ENCODE measurements at places on chromosomes 12 and 14. TPM values are rescaled to one million over a fixed set of nuclear protein-coding genes. Genes with fewer than 3 reads are reported as not detected.

TULP3 gene
- total RNA-seq, result 7.9 TPM

DNA sequence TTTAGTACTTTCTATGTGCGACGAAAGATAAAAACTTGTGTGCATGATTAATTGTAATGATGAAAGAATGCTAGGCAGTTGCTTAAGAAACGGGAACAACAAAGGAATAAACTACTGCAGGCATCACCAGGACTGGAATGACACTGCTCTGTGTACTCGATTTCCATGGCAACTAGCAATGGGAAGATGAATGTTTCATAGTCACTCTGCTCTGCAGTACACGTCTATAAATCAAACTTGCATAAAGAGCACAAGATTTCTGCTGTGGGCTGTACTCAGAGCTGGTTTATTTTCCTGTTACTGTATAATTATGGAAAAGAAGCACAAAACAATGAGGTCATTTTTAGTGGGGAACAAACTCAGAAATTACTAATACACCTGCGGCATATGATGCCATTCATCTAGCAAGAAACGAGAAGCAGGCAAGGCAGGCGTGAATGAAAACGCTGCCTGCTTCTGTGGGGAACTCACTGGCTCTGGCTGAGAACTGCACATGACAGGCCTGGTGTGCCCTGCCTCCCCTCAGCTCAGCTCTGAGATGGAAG, 41.8 kb downstream of the EFCAB11 start:
- DNase-seq, result no peak

- no peak for DNase-seq
These were observed 84.4 kb upstream of the ETV6 start for GRCh38 chr12:11564984-11565651.

AQP5 gene
- total RNA-seq, result not detected

DNA sequence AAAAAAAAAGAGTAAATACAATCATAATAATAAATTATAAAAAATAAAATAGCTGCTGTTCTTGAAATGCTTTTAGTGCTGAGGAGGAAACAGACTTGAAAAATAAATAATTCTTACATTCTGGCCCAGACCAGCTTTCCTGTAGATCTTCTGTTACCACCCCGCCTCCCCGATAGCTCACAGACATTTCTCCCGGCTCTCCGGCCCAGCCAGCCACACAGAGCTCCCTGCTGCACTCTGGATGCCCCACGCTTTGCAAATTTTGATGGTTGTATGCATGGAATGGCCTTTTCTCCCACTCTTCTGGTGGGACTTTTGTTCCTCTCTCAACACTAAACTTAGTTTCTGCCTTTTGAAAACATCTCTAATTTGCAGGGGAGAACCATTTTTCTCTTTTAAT, 249.3 kb downstream of the ATP23 start:
- DNase-seq, result no peak

KRT80 gene
- total RNA-seq, result not detected

DNA sequence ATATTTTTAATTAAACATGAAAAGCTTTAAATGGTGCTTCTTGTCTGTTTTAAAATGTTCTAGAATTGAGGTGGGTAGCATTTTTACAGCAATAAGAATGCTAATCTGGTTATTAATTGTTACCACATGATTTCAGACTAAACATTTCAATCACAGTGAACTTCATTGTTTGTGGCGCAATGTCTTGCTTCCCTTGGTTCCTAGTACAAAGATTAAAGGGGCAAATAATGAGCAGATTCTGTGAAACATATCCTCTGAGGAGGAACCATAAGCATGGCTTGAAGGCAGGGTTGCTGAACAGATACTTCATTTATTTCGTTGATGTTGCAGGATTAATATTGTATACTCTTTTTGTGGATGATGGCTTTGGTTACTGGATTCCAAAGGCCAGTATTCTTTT, 162.1 kb downstream of the FUT8 start:
- no peak for DNase-seq

GRCh38 chr14:63881926-63882325, 29.1 kb downstream of the SYNE2 start:
- no peak for DNase-seq

ZBTB42 gene
- 5.9 TPM for total RNA-seq

GRCh38 chr14:102086709-102086971, 204 bp downstream of the HSP90AA1 start:
- DNase-seq, result no peak

DAAM1 gene
- total RNA-seq, result 5.3 TPM

DNA sequence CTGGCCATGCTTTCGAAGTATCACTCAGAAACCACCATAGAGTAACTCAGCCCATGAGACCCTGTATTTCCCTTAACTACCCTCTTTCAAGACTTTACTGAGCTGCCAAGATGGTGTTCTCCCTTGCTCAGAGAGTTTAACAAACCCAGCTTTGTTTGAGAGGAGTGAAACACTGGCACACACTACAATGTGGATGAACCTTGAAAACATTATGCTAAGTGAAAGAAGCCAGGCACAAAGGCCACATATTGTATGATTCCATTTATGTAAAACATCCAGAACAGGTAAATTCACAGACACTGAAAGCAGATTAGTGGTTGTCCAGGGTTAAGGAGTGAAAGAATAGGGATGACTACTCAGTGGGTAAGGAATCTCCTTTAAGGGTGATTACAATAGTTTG, 18.9 kb downstream of the SERPINA3 start:
- no peak for DNase-seq
